ENCODE measurements at places on chromosomes 3 and 15.

DNA sequence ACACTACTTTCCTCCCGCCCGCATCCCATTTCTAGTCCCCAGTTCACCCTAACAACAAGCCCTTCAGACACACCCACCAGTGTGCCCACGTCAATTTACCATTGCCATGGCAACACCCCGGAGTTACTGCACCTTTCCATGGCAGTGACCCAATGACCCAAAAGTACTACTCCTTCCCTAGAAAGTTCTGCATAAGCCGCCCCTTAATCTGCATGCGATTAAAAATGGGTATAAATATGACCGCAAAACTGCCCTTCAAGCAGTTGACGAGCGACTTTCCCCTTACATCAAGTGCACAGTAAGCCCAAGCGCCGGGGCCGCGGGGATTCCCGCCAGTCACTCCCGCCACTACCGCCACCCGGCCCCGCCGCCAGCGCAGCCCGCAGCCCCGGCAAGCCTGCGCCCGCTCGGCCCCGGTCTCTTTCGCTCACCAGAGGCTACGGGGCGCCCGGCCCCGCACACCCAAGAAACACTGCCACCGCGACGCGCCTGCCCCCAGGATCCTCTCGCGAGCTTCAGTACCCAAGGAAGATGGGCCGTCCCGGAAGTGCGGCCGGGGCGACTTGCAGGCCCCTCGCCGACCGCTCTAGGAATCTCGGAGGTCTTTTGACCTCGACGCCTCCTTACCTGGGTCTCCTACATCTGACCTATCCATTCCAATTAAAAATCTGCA, 27.2 kb upstream of the ZNF502 start:
- peak; percentile 48 for DNase-seq

- no peak for DNase-seq
These were observed 64.0 kb downstream of the GREM1 start for GRCh38 chr15:32781781-32782180.

- DNase-seq = no peak
These were observed 609 bp upstream of the TBC1D23 start for GRCh38 chr3:100260081-100260684.

DNA sequence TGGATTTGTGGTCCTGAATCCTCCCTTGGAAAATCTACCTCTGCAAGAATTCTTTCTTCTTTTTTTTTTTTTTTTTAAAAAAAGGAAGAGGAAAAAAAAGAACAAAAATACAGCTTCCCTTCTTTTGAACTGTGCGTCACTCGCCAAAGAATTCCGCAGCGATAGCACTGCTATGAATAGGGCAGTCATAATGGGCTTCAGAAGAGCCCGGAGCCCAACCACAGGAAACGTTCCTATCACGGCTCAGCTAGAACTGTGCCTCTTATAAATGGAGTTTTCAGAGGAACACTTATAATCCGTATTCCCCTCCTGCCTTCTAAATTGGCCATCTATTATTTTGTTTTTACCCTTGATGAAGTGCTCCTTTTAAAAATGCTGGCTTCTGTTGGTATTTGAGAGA, 227.7 kb downstream of the ADAMTS17 start:
- no peak for DNase-seq

DNA sequence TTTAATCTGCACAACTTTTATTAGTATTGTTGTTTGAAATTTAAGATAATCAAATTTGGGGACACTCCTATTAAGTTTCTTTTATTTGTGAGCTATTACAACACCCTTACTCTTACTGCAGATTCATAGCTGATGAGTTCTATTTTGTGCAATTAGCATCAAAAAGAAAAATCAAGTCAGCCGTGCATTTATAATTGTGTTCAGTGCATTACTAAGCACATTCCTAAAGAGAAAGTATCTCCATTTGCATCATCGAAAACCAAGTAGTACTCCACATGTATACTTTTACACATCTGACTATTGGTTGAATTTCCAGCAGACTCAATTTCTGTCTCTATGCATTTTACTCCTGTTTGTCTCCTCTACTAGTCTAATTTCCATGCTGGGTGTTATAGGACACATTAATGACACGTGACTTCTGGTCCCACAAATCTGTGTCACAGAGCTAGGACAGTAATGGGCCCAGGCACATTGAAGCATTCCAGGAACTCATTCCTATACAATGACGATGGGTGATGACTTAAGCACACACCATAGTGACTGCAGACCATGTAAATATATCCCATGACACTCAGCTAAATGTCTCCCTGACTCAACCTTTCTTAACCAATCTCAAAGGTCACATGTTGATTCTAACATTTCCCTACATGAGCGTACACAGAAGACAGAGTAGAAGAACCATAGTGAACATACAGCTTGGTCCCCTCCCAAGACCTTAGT, 477.5 kb downstream of the LPP start:
- DNase-seq = no peak

DNA sequence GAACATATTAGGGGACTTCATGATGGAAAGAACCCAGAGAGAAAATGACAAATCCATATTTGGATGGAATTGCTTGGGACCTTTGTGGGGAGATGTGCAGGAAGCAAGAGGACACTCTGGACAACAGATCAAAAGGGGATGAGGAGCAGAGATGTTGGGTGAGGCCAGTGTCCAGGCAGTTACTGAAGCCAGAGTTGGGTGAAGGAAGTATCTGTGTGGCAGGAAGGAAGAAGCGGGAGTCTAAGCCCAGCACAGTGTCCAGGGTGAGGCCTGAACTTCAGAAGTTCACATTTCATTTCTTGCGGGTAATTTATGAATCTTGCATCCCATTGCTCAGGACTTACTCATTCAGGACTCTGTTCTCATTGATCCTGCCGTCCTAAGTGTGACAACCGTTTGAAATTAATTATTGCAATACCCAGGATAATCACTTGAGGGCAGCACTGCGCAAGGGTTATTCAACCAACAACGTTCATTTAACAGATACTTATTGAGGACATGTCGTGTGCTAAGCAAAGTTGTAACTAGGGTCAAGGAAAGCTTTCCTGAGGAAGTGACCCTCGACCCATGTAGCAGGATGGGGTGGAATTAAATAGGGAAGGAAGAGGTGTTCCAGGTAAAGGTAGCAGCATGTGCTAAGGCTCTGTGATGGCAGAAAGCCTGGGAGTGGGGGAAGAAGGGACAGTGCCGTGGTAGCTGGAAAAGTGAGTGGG, 61.3 kb upstream of the CMTM8 start:
- peak; percentile 51 for DNase-seq

- DNase-seq = no peak
These were observed 231.6 kb downstream of the ZIC1 start for GRCh38 chr3:147640781-147641180.

DNA sequence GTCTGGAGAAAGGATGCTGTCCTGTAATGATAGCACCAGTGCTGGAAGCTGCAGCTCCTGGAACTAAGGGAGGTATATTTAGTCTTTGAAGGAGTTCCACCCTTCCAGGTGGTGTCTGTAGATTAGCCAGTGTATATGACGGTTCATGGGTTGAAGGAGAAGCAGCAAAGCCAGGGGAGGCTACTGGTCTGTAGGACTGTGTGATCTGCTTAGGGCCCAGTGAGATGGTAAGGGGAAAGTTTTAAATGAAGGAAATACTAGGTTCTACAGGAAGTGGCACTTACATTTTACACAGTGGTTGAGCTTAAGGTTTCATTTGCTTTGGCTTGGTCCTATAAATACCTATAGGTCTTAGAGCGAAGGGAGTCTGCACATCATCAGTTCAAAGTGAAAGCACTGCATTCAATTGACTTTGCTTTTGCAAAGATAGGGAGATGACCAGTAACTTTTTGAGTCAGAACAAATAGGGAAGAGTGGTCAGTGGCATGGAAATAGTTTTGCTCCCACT, 5.6 kb downstream of the SLC25A38 start:
- no peak for DNase-seq

- no peak for DNase-seq
These were observed 32.9 kb upstream of the CTSH start for GRCh38 chr15:78977591-78978347.

- no peak for DNase-seq
These were observed 14.6 kb downstream of the IP6K2 start for GRCh38 chr3:48702320-48702920.

GRCh38 chr3:188925376-188925775, 246.4 kb upstream of the TPRG1 start:
- no peak for DNase-seq

DNA sequence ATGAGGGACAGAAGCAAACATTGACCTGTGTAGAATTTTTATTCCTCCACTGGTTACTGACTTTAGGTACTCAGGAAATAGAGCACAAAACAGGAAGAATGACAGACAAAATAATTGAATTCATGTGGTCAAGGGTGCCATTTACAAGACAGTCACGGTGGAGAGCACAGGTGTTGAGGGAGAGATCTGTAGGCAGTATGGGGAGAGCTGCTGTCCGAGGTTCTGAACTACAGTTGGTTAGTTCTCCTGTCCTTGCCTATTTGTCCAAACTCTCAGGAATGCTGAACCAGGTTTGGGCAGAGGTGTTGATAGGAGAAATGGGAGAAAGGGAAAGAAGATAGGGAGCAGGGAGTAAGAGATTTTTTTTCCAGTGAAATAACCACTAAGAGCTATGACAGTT, 178.5 kb upstream of the ZBTB20 start:
- no peak for DNase-seq

- DNase-seq = no peak
These were observed 72.0 kb upstream of the SAMMSON start for GRCh38 chr3:69927571-69927970.

- DNase-seq = no peak
These were observed 32.8 kb downstream of the DPH3 start for GRCh38 chr3:16231983-16232382.

GRCh38 chr15:88848203-88848602, 45.0 kb downstream of the ACAN start:
- no peak for DNase-seq

- DNase-seq = no peak
These were observed 1.8 kb upstream of the TGFBR2 start for GRCh38 chr3:30604558-30604957.

GRCh38 chr15:35088329-35088728, 3.2 kb upstream of the NANOGP8 start:
- DNase-seq = no peak

DNA sequence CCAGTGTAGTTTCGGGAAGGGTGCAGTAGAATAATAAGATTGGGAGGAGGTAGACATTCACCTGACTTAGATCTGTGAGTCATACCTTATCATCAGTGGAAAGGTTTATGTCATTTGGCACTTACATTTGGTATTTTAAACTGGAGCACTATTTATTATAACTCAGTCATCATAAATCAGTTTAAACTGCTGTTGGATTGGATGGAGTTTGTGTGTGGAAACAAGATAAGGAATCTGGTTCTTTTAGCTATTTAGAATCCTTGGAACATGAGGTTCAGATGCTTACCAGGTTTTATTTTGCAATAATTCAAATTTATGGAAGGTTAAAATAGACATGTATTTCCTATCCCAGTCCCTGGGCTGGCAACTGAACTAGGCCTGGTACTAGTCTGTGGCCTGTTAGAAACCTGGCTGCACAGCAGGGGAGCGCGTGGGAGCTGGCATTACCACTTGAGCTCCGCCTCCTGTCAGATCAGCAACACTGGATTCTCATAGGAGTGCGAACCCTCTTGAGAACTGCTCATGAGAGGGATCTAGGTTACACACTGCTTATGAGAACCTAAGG, 34.5 kb downstream of the ZFAND6 start:
- DNase-seq = no peak

DNA sequence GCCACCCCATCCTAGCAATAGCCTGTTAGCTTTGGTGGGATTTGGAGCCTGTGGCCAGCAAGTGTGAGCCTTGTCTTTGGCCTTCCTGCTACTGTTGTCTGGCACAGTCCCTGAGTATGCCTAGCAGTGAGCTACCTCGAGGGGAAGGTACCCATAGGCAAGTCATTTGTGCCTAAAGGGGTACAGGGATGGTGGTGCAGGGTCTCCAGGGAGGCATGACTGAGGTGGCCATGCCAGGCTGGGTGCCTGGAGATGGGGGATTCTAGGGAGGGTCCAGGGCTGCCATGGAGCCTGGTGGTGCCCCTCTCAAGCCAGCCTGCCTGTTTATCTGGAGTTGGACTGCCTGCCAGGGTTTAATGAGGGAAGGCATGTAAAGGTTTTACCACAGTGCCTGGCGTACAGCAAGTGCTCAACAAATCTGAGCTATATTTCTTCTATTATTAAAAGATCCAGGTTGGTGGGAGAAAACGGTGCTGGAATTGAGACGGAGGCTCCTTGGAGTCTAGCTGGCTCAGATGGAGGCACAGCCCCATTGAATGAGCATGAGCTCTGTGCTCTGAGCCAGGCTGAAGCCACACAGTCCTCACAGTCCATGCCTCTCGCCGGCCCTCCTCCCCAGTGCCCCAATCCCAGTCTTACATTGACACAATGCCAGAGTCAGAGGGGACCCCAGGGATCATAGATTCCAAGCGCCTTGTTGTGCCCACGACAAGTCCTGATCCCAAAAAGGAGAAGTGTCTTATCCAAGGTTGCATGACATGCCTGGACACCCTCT, 76.2 kb downstream of the CORO2B start:
- no peak for DNase-seq

DNA sequence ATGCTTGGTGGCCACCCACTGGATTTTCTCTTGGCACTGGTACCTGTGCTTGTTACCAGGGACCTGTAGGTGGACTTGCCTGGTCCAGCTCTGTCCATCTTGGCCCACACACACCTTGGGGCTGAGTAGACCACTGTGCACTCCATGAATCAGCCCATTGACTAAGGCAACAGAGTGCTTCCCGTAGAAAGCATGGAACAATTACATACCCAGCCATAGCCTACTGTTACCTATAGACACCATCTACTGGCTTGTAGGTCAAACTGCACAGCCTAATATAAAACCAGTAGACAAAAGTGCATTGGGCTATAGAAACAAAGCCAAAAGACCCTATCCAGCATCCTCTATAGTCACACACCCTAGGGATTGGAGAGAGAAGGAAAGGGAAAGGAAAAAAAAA, 378.9 kb downstream of the OTOL1 start:
- no peak for DNase-seq

GRCh38 chr3:34260271-34261000, 462.0 kb downstream of the PDCD6IP start:
- peak; percentile 25 for DNase-seq

DNA sequence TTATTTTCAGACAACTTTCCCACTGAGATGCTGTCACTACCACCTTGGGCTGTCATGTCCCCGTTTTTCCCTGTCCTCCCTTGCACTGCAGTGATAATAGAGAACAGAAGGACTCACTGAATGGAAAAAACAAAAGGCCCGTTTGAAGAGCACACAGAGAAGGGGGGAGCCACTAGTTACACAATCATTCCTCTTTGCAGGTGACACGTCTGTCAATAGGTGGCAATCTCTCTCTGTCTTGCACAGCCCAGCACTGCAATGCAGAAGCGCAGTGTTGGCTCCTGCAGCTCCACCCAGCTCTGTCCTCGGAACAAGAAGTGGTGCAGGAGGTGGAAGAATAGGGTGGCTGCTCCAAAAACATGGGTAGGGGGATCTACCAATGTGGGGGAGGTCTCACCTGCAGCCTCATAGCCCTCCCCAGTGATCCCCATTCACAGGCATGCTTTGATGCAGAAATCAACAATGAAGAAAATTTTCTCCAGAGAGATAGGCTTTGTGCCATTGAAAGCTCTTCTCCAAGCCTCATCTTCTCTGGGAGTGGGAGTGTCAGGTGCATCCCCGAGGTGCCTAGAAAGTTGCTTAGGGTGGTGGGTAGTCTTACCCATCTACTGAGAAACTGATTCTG, 31.8 kb downstream of the FSTL1 start:
- DNase-seq = peak; percentile 4

- no peak for DNase-seq
These were observed 53.3 kb downstream of the ITGB5 start for GRCh38 chr3:124833710-124834332.

Data from stimulated activated CD4-positive, alpha-beta T cell treated with anti-CD3 and anti-CD28 coated beads, Interleukin-15, amount 100 ng/mL, for 48 hours (primary cell).